ENCODE measurements at places on chromosomes 4 and X. TPM values are rescaled to one million over a fixed set of nuclear protein-coding genes. Genes with fewer than 3 reads are reported as not detected.

The SSX2B gene
- not detected for total RNA-seq

The MAGEB17 gene
- not detected for total RNA-seq

The MAGEA2B gene
- not detected for total RNA-seq

The ASB12 gene
- not detected for total RNA-seq

The GLRA2 gene
- total RNA-seq: not detected

The FATE1 gene
- total RNA-seq: not detected

The NPNT gene
- total RNA-seq: not detected

The C4orf51 gene
- not detected for total RNA-seq

The TBX22 gene
- not detected for total RNA-seq

The GAGE2A gene
- total RNA-seq: not detected

The NEK1 gene
- total RNA-seq: 8.1 TPM

The MAGEA10 gene
- total RNA-seq: not detected

The TRIM75 gene
- total RNA-seq: not detected

The IL1RAPL1 gene
- total RNA-seq: 0.58 TPM

The ITM2A gene
- not detected for total RNA-seq

Measured in myometrial cell (primary cell).